Aorta (tissue), 5 donors: ENCODE measurements at places on chromosomes 1 and 21. TPM values are rescaled to one million over a fixed set of nuclear protein-coding genes. Genes with fewer than 3 reads are reported as not detected.

TDRD5 gene
- total RNA-seq = 0.36 TPM

C1QB gene
- 310 TPM for total RNA-seq

PPM1J gene
- 4.3 TPM for total RNA-seq

LRRC53 gene
- not detected for total RNA-seq

CFHR4 gene
- total RNA-seq = not detected

C1orf185 gene
- total RNA-seq = not detected

SH2D1B gene
- total RNA-seq = 0.45 TPM

CLCNKA gene
- 1.0 TPM for total RNA-seq

DNA sequence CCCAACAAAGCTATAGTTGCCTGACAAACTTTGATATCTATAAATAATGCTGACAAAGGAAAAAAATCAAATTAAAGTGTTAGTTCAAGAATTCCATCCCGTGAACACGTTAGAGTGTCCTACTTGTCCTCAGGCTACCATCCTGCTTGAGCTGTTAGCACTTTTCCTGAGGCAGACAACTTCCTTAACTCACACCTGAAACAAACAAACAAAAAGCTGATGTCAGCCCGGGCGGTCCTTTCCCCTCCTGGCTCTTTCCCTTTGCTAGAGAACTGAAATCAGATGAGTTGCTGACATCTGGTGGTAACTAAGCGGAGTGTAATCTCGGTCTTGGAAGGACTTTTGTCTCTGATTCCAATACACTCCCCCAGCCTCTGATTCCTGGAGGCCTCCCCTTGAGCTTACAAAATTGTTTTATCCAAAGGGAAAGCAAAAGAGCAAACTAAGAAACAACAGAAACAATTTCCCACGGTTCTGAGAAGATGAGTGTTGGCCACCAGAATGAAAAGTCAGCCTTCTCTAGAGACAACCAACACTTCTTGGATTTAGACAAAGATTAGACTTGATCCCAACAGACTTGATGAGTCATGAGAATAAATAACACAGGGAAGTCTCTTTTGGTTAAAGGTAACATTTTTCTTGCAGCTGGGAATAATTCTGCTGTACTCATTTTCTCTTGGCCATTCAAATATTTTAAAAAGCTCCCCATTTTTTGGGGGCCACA lies 135.4 kb downstream of the PROX1 start:
- DNase-seq = no peak

DNA sequence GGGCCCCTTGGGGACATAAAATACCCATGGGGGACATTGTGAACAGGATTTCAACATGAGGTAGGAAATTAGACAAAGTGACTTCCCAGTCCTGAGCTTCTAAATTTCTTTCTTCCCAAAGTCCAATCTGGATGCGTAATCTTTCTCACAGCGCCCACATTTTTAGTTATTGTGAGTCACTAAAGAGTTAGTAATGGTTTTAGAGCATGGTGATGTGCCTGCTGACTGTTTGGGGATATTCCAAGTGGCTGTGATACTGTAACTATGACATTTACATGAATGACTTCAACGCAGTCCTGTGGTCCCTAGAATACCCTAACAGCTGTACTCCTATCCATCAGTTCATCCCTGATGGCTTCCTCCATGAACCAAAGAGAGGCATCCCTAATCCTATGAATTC lies 224.0 kb upstream of the COA6 start:
- DNase-seq = no peak

- DNase-seq = no peak
Observed at GRCh38 chr21:40129809-40130208, 262.6 kb downstream of the PCP4 start.

- DNase-seq = no peak
Observed at GRCh38 chr1:21307663-21308305, 17.5 kb upstream of the ECE1 start.

DNA sequence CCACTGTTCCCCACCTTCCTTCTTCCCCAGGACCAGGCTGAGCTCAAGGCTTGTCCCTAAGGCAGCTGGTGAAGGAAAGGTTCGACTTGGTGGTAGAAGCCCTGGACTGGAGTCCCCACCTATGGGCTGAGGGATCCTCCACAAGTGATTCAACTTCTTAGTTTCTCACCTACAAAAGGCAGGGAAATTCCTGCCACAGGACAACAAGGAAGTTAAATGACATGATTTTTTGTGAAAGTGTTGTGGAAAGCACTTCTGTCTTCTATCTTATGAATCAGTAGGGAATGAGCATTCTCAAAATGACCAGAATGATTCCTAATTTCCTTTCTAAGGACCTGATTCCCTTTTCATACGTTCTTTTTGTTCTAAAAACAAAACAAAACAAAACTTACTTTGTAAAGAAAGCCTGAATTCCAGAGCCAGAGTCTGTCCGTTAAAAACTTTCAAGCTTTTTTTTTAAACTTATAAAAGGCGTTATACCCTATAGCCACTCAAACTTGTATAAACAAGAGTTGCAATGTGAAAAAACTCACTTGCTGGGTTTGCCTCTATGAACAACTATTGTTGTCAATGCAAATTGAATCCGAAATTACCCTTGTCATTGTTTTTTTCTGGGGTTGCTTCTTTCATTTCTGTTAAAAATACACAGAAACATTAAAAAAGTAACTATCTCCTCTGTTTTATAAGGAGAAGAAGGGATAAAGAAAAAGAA lies 12.2 kb downstream of the KCNJ15 start:
- no peak for DNase-seq

DNA sequence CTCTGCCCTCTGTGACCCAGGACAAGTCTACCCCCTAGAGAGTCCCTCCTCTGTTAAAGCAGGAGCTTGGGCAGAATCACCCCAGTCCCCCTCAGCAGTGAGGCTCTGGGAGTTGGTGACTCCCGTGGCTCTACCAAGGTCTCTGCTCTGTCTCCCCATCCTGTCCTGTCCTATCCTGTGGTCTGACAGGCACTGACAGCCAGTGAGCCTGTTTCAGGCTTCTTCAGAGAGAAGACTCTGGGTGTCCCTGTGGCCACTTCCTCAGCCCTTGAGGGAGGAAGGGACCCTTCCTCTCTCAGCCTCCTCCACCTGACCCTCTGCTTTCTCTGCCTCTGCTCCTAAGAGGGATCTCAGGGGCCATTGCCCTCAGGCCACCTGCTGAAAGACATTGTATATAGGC lies 148.7 kb downstream of the FCRL5 start:
- no peak for DNase-seq

GRCh38 chr1:55375617-55376258 lies 160.6 kb upstream of the USP24 start:
- no peak for DNase-seq

DNA sequence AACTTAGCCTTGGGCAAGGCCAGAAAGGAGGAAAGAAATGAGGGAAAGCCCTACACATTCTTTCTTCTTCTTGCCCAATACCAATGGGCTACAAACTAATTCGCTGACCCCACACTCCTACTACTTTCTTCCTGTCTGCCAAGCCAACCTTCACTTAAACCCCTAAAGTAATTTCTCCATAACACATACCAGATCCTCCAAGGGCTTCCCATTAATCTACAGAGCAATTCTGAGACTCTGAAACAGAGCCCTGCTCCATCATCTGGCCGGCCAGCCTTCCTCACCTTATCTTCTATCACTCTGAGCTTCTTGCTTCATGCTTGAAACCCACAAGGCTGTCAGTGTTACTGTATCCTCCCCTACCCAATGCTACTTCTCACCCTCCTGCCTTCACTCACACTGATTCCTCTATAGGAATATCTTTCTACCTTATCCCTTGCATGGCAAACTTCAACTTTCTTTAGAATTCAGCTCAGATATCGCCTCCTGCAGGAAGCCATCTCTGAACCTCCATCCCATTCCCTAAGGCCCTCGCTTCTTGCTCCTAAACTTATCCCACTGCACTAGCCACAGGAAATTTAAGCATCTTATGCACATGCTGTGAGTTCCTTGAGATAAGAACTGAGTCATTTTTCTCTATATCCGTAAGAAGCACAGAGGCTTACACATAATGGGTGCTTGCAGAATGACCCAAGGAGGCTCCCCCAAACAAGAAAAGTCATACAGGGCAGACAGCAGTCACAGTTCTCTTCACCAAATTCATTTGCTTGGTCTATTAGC lies 81.9 kb downstream of the JAK1 start:
- no peak for DNase-seq

DNA sequence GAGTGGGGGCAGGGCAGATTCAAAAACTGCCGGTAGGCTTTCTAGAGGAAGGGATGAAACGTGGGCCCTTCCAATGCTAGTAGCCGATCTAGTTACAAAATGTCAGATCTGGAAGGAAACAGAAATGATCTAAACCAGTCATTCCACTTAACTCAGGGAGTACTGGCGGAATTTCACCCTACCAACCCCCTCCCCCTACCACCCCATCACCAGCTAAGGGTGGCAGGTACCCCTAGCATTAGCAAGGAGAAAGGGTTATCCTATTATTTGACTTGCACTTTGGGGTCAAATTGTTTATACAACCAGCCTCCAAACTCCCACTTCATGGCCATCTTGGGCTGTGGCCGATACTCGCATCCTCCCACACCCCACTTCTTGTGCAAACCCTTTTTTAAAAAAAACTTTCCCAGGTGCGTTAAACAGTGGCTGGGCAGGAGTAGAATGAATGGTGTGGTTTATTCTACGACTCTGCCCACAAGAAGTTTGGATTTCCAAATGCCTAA lies 644 bp upstream of the MRPL24 start:
- peak; percentile 21 for DNase-seq

DNA sequence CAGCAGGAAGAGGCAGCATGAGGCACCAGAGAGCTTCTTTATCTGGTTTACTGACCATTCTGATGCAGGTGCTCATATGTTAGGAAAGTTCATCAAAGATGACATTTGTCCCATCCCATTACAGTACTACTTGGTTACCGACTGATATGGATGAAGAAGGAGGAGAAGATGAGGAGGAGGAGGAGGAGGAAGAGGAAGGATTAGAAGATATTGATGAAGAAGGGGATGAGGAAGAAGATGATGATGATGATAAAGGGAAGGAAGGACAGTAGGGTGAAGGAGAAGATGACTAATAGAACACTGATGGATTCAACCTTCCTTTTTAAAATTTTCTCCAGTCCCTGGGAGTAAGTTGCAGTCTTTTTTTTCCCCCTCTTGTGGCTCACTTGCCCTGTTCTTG lies 45.1 kb downstream of the ABL2 start:
- DNase-seq = no peak

DNA sequence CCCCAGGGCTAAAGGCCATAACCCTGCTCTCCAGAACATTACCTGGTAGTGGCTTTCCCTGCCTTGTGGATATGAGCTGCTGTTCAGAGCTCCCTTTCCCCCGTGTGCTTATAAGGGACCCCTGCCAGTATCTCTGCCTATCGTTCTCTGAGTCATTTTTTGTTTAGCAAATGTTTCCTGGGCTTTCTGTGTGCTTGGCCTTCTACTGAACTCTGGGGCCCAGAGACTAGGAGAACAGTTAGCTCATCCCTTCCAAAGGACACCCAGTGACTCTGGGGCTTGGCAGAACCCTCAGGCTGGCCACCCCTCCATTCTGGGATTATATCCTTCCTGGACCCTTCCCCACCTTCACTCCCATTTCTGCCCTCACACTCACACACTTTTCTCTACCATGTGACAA lies 80.8 kb upstream of the POU3F1 start:
- DNase-seq = no peak

DNA sequence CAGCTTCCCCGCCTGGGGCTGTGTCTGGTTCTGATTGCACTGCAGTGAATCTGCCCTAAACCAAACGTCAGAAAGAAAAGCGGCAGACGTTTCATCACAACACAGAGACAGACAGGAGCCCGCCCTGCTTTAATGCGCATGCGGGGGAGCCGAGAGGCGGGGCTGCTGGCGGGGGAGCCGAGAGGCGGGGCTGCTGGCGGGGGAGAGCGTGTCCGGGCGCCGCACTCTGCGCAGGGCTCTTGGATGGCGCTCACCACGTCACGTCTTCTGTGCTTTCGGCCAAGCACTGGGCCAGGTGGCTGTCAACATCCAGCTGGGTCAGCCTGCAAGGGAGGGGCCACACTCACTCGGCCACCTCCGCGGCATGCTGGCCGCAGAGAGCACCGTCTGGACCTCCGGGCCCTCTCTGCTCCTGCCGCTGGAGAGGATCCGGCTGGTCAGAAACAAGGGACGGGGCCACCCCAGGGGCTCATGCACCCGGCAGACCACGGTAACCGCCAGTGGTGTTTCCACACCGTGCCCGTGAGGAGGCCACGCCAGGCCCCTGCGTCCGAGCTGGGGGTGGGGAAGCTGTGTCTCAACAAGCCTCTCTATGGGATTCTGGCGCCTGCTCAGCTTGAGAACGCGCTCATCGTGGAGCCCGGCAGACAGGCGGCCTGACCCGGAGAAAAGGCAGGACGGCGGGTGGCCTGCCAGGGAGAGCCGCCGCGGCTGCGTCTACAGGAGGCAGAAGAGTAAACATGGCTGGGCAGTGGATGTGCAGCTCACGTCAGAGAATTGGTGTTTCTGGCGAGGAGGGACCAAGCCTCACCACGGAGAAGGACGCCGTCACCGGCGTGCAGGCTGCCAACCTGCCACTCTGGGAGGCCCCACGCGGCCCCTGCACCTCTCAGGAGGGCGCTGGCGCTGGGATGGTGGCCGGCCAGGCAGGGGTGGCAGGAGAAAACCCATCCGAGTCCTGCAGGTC lies 4.8 kb downstream of the FAAP20 start:
- DNase-seq = peak; percentile 94

- DNase-seq = no peak
Observed at GRCh38 chr1:163672976-163673758, 351.4 kb downstream of the NUF2 start.
